ENCODE measurements at places on chromosomes 13 and 19.

GRCh38 chr19:1274081-1274851, 1.1 kb upstream of the FAM174C start:
- no peak for DNase-seq

DNA sequence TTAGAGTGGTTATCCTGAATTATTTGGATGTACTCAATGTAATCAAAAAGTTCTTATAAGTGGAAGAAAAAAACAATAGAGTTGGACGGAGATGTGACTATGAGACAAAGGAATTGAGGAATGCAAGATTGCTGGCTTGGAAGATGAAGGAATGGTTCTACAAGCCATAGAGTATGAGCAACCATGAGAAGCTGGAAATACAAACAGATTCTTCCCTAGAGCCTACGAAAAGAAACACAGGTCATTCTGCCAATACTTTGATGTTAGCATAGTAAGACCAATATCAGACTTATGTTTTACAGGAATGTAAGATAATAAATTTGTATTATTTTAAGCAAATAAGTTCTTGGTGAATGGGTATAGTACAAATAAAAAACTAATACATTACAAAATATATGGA, 249.2 kb downstream of the DIAPH3 start:
- no peak for DNase-seq

DNA sequence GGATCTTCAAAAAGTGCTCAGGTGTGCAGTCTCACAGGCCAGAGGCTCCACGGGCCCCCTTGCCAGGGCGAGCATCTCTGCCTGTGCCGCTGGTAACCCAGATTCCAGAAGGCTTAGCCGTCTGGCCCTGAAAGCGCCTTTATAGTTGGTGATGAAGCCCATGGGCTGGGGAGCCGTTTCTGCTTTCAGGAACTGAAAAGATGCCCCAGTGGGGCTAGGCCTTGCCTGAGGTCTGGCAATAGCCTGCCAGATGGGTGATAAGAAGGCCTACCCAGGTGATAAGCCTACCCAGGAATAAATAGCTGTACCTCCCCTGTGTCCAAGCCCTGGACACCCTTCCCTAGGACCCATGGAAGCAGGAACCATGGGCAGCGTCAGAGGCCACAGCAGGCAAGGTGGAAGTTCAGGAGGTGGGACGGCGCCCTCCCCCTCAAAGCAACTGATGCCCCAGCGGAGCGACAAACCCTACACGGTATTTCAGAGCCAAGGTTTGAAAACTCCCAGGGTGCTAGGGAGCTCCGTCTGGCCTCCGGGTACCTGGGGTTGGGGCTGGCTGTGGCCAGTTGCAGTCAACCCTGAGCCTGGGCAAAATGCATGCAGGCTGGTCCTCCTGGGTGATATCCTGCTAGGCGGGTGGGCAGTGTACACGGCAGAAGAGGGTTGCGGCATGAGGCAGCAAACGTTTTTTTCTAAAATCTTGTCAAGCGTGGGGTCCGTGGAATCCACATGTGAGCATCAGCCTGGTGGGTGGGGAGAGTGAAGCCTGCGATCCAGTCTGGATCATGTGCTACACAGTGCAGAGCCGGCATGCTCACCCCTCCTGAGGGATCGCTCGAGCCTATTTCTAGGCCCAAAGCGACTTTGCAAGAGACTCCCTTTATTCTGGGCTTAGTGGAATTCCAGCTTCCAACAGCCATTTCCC, 45.3 kb downstream of the ACTN4 start:
- no peak for DNase-seq

- no peak for DNase-seq
These were observed 16.1 kb downstream of the VWA8 start for GRCh38 chr13:41944635-41945397.

DNA sequence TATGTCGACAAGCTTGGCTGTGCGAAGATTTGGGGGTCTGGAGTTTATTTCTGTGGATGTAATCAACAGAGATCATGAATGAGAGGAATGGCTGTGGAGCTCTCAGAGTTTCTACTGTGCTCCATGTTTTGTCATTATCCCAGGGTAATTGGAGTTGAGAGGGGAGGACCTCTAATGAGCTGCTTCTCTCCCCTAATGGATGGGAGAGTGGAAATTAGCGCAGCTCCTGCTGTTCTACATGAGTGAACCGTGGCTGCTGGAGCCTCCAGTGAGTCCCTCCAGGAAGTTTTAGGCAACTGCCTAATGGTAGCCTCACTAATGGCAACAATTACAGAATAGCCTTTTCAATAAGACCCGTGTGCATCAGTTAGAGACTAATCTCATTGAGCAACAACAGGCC, 31.3 kb upstream of the FGF9 start:
- DNase-seq, result no peak

DNA sequence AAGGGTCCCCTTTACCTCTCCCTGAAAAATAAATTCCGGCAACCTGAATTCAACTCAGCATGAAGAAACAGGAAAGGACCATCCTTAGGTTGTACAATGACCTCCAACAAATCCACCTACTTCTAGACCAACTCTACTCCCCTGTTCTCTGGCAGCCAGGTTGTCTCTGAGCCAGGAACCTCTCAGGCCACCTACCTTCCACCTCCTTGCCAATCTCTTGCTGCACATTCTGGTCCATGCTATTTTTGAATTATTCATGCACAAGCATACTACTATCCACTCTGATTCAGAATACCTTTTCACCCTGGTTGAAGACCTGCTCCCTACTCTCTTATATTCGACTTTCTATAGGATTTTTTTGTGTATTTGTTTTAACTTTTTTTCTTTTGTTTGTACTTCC, 415.0 kb upstream of the ZNF507 start:
- no peak for DNase-seq

GRCh38 chr13:91134803-91135184, 212.7 kb upstream of the MIR17HG start:
- no peak for DNase-seq

- DNase-seq, result no peak
These were observed 108.5 kb downstream of the PAN3 start for GRCh38 chr13:28246891-28247290.

- no peak for DNase-seq
These were observed 142.3 kb downstream of the KATNAL1 start for GRCh38 chr13:30165071-30165470.

DNA sequence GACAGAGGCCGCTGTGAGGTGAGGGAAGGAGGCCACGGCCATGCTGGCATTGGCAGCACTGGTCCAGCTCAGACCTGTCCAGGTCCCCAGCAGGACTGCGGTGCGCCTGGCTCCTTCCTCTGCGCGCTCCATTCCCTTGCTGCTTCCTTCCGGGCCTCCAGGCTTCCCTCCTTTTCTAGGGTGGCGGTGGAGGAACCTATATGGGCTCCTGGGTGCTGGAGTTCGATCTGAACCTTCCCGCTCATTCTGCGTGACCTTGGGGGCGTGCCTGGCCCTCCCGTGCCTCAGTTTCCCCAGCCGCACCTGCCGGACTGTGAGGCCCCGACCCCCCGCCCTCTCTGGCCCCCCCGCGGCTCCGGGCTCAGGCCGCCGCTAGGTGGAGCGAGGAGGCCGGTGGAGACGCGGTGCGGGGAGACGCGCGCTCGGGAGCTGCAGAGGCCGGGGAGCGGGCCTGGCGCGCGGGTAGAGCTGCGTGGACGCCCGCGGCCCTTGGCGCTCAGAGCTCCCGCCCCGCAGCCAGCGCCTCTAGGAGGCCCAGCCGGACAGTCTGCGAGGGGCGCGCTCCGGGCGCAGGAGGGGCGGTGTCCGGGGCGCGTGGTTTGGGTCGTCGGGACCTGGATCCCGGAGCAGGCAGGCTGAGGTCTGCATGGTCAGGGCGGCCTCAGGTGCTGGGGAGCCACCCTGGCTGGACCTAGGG, 29.9 kb downstream of the EFNA2 start:
- DNase-seq, result peak; percentile 92

- peak; percentile 82 for DNase-seq
These were observed 11.6 kb upstream of the ASF1B start for GRCh38 chr19:14147797-14148605.

DNA sequence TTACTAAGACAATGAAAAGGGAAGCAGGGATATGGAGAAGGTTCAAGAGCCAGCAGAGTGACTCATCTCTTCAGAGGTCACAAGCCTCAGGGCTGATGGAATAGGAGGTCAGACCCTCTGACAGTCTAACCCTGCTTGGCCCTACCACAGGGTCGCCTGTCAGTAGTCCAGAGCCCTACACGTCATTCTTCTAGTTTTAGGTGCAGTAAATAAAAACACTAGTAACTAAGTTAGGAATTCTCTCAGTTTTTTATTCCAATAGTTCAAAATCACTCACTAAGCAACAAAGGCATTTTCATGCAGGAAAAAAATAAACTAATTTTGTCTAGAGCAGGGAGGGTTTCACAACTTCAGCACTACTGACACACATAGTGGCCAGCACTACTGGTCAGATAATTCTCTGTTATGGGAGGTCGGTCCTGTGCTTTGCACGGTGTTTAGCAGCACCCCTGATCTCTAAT, 27.2 kb downstream of the FOXO1 start:
- DNase-seq, result no peak

- DNase-seq, result no peak
These were observed 228.7 kb downstream of the KCNRG start for GRCh38 chr13:50243931-50244330.

DNA sequence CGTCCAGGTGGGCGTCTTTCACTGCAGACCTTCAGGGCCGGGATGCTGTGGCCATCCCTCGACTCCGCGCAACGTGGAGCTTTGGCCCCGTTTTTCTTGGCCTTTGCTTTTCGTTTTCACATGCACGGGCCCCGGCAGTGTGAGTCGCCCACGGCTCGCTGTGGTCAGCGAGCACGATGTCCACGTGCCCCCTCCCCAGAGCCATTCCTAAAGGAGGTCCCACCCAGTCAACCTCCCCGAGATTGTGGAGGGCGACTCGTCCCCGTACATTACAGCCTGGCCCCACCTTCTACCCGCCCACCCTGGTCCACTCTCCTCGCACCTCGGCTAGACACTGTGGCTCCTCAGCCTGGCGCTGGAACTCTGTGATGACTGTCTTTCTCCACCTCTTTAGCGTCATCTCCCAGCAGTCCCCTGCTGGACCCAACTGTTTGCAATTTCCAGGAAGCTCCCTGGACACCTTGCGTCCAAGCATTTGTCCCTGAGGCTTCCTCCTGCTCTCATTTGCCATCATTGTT, 405 bp downstream of the ZNF446 start:
- DNase-seq, result no peak

GRCh38 chr13:109985871-109986450, 199.6 kb upstream of the IRS2 start:
- DNase-seq, result no peak

GRCh38 chr13:33270895-33271538, 14.5 kb downstream of the STARD13 start:
- no peak for DNase-seq

- DNase-seq, result no peak
These were observed 86.2 kb upstream of the FRY start for GRCh38 chr13:31945202-31945961.

- no peak for DNase-seq
These were observed 94.5 kb downstream of the ZMYM2 start for GRCh38 chr13:20053016-20053415.

GRCh38 chr19:13212759-13213330, 62.6 kb downstream of the IER2 start:
- DNase-seq, result no peak

- DNase-seq, result no peak
These were observed 6.8 kb downstream of the SPIB start for GRCh38 chr19:50425581-50425980.

DNA sequence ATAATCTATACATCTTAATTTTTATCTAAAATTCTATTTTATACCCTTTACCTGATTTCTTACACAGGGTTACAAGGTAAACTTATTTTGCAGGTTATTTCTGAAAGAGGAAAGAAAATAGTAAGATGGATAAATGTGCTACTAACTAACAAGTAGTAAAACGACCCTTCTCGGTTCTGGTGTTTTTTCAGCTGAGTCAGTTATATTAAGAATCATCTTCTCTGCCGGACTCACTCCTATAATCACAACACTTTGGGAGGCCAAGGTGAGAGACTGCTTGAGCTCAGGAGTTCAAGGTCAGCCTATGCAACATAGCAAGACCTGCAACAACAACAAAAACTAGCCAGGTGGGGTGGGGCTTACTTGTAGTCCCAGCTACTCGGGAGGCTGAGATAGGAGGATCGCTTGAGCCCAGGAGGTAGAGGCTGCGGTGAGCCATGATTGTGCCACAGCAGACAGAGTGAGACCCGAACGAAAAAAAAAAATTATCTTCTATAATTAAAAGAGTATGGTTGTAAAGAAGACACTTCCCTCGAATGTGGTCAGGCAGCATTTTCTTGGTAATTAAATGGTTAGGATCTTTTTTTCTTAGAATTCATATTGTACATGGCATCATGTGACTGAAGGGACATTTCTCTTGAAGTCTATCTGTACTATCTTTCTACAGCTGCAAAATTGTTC, 27.9 kb upstream of the RCBTB2 start:
- DNase-seq, result no peak

Measured in D721Med (cell line).